ENCODE measurements at places on chromosomes 1 and 21.

- no peak for DNase-seq
Measured at GRCh38 chr1:113945329-113945728, 16.2 kb downstream of the HIPK1 start.

GRCh38 chr1:234607109-234608024, 2.6 kb downstream of the IRF2BP2 start:
- peak; percentile 49 for DNase-seq

GRCh38 chr1:56295949-56296929, 283.1 kb downstream of the PLPP3 start:
- no peak for DNase-seq

GRCh38 chr1:183565261-183565660, 25.0 kb downstream of the NCF2 start:
- DNase-seq = no peak

All from naive thymus-derived CD8-positive, alpha-beta T cell (primary cell).